Activated naive CD4-positive, alpha-beta T cell treated with Interleukin-2 at 50 U/mL for 16 hours (primary cell): ENCODE measurements at places on chromosomes 4 and X.

DNA sequence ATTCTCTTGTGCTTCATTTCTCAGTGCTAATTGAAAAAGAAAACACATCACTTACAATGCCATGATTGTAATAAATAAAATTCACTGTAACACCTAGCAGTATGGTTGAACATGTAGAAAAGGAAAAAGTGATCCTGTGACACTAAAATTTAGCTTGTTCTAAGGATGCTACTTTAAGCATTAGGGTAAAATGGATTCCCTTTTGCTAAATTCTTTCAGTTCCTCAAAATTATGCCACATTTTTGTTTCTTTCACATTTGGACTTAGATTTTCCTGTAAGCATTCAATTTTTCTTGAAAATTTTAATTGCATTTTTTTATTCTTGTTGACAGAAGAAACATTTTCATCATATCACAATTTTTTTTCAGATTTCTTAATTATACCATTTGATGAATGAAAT lies 19.4 kb downstream of the TET2 start:
- DNase-seq, result no peak

DNA sequence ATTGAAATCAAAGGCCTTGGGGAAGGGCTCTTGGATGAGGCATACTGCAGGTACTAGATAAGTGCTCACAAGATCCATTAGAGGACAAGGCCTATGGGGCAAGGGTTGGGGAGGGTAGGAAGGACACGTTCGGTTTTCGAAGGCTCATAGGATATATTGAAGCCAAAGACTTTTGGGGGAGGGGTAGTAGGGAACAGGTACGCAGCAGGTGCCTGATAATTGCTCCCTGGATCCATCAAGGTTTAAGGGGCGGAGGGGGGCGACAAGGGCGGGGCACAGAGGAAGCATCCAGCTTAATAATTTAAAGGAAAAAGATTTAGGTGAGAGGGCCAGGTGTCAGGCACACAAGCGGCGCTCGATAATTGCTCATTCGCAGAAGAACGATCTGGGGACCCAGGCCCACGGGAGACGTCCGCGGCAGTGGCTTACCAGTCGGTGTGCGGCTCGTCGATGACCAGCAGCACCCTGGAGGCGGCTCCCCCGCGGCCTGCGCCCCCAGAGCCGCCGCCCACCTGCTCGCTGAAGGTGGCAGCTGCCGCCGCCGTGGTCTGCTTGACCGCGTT lies 653 bp downstream of the SYN1 start:
- DNase-seq, result no peak

DNA sequence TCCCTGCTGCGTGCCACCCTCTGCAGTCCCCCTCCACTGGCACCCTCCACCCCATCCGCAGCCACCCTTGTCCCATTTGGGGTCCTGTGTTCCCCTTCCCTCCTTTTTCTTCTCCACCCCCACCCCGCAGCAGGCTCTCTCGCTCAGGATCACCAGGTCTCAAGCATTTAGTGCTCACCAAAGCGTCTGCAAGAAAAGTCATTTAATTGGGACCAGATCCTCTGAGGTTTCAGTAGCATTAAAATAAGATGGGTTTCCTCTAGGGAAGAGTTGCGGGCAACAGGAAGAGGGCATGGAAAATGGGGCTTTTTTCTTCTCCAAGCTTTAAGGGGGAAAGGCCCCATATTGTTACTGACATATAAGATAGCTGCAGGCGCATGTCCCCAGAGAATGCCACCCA lies 4.9 kb upstream of the HAUS7 start:
- no peak for DNase-seq

- no peak for DNase-seq
Observed at GRCh38 chr4:139725236-139725635, 59.6 kb downstream of the MGST2 start.

- DNase-seq, result no peak
Observed at GRCh38 chr4:27096142-27096824, 235.6 kb downstream of the STIM2 start.

DNA sequence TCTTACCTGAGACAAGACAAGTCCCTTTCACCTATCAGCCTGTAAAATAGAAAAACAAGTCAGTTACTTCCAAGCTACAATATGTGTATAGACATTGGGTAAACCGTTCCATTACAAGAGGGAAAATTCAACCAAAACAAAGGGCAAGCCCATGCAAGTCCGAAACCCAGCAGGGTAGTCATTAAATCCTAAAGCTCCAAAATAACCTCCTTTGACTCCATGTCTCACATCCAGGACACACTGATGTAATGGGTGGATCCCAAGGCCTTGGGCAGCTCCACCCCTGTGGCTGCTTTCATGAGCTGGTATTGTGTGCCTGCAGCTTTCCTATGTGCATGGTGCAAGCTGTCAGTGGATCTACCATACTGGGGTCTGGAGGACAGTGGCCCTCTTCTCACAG lies 14.7 kb upstream of the FAM47B start:
- no peak for DNase-seq

- no peak for DNase-seq
Observed at GRCh38 chr4:106369456-106370060, 980 bp upstream of the GIMD1 start.

GRCh38 chrX:14398725-14399124 lies 130.6 kb upstream of the GLRA2 start:
- no peak for DNase-seq

- no peak for DNase-seq
Observed at GRCh38 chr4:158819942-158820786, 51.3 kb downstream of the FNIP2 start.

DNA sequence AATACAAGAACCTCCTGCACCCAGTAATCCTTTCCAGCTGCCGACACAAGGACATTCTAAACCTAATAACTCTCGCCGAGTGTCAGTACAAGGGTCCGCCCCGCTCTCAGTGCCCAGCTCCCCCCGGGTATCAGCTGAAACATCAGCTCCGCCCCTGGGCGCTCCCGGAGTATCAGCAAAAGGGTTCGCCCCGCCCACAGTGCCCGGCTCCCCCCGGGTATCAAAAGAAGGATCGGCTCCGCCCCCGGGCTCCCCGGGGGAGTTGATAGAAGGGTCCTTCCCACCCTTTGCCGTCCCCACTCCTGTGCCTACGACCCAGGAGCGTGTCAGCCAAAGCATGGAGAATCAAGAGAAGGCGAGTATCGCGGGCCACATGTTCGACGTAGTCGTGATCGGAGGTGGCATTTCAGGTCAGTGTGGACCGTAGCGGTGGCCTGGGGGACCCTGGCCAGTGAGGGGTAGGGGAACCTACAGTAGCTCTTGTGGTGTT lies at the start of gene MAOA:
MAOA (plus strand) TSS at position 295 of the 490 bp plus-strand sequence; CDS start at position 338, 43 bp downstream.
- peak; percentile 32 for DNase-seq

DNA sequence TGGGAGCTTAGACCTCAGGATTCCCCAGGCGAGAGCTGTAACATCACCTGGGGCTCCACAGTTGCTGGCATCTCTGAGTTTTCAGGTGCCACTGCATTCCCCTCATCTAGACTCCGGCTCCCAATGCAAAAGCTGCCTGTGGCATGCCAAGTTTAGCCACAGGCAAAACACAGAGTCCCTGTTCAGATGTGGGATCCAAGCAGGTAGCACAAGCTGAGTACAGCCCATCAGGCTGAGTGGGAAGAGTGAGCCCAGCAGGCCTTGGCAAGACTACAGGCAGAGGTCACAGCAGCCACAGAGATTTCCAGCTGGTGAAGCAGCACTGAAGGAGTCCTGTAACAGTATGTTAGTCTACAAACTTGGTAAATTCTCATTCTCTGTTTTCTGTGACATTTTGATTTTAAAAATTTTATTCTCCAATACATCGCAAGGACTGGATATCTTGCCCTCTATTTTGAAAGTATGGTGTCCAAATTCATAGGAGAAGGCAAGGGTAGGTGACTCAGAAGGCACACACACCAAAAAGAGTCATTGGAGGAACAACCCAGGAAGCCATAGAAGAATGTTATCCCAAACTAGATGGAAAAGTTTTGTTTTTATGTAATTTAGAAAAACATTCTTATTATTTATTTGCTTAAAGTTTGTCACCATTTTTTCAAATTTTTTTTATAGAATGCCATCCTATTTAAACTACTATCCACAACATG lies 13.6 kb upstream of the CXCL2 start:
- DNase-seq, result no peak

- DNase-seq, result no peak
Observed at GRCh38 chrX:11932423-11932822, 174.4 kb downstream of the MSL3 start.

DNA sequence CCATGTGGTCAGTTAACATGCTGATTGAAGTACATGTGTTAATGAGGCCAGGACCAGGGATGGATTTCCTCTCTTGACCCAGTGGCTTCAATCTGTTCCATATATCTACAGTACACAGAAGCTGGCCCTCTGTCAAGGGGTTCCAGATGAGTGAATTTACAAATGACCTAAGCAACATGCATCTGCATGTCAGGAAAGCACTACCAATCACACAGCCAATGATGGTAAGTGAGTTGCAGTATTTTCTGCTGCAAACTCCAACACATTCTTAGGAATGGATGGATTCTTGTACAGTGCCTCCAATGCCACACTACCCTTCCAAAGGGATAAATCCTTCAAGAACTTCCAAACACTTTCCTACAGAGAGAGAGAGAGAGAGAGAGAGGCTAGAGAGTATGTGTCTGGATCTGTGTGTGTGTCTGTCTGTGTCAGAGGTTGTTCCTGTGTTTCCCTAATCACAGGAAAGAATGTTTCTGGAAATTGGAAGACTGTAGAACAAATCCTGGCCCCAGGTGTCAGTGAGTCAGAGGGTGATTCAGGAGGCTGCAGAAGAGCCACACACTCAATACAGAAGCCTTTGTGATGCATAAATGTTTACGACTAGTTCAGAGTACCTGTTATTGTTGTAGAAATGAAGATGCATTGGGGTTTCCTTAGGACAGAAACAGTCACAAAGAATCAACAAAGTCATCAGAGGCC lies 107.5 kb downstream of the GUCY2F start:
- DNase-seq, result no peak

DNA sequence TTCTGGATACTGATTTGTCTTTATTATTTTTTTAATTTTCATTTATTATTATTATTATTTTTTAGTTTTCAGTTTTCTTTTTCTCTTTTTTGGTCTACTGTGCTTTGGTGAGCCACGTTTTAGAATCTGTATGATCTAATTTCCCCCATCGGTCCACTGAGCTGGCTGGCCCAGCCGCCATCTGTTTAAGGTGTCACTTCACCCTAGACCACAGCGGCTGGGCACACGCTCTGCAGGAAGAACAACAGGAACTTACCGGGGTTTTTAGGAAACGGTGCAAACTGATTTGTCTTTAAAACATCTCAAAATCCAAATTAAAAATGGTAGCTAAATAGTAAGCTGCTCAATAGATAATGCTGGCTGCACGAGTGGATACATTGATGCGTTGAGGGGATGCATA lies 48.8 kb upstream of the AMOT start:
- DNase-seq, result no peak

GRCh38 chr4:22991576-22991975 lies 298.8 kb downstream of the GBA3 start:
- DNase-seq, result no peak

- no peak for DNase-seq
Observed at GRCh38 chr4:64144994-64145393, 264.3 kb downstream of the TECRL start.

GRCh38 chr4:115515772-115516171 lies 402.4 kb upstream of the NDST4 start:
- DNase-seq, result no peak

DNA sequence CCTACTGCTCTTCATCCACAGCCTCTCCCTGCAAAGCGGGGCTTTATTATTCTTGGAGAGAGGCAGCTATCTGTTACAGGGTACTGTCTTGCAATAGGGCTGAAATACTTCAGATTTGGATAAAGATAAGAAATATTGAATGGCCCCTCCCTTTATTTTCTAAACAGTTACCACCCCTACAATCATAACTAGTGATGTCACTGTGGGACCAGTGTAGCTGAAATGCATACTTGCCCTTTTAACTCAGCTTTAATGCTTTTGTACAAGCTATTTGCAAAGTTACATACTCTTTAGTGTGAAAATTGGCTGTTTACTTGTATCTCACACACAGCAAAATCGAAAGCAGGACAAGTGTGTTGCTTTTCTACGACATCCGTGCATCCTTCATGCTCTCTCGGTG lies 261.7 kb upstream of the GATB start:
- DNase-seq, result no peak

GRCh38 chrX:97167333-97167732 lies 283.6 kb downstream of the RPA4 start:
- no peak for DNase-seq
